ENCODE measurements at places on chromosomes 1 and 21.

DNA sequence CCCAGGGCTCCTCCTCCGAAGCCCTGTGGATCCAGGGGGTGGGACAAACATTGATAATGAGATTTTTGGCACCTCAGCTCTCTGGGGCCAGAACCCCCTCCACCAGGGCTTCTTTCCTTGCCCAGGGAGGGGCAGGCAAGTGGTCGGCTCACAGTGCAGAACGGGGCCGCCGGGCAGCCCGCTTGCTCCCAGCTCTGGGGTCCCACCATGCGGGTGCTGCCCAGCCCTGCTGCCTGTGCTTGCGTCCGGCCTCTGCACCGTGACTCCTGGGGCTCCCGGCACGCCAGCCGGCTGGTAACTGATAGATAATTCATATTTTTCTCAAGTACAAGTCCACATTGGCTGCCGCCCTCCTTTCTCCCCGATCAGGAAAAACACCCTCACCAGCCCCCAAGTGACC is 42.0 kb upstream of the CCDC27 start:
- no peak for DNase-seq

- no peak for DNase-seq
Observed at GRCh38 chr1:55640708-55641473, 425.7 kb upstream of the USP24 start.

DNA sequence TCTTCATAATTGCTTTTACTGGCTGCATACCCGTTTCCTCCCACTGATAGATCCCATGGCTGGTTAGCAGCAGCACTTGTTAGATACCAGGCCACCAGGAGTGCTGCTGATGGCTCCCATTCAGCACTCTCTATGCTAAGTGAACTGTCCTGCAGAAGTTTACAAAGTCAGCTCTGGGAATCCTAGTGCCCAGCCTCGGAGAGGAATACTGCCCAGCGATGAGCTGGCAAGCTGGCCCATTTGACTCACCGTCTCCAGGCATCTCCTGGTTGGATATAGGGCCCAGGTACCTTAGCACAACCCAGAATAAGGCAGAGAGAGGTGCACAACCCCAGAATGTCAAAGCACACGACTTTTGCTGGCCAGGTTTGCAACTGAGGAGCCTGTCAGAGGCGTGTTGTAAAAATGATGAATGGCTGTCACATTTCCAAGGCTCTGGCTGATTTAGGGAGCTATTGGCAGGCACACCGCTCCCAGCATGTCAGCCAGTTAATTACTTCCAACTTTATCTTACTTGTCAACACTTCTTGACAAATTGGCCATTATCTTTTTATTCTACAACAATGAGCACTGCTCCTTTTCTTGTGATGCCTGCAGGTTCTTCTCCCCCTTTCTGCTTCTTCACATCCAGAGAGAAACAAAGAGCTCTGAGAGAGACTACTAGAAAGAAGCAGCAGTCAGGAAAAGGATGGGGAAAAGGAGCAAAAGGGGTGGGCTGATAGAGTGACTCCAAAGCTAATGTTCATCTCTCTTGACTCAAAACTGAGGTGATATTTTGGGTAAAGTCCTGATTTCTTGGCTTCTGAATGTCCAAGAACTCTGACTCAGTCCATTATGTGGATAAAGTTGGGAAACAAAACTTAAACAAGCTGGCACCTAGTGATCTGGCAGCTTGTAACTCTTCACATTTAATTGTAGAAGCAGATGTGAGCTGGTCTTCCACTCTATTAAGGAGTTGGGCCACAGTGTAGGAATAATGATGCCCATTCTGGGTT is 10.8 kb upstream of the ANGPTL7 start:
- DNase-seq = no peak

DNA sequence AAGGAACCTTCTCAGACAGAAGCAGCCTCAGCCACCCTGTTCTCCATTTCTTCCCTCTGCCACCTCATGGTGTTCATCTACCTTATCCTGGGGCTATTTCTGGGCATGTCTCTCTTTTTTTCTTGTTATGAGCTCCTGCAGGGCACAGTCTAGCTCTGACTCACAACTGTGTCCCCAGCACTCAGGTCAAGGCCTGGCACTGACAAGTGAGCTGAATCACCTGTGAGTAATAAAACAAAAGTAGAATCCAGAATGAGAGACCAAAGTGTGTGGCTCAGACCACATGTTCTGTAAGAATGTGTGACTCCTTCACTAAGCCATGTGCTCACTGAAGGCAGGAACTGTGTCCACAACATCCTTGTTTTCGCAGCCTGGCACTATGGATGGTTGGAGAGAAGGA is 23.2 kb downstream of the C1orf94 start:
- no peak for DNase-seq

- DNase-seq = no peak
Observed at GRCh38 chr1:215667761-215668160, 100.7 kb downstream of the KCTD3 start.

DNA sequence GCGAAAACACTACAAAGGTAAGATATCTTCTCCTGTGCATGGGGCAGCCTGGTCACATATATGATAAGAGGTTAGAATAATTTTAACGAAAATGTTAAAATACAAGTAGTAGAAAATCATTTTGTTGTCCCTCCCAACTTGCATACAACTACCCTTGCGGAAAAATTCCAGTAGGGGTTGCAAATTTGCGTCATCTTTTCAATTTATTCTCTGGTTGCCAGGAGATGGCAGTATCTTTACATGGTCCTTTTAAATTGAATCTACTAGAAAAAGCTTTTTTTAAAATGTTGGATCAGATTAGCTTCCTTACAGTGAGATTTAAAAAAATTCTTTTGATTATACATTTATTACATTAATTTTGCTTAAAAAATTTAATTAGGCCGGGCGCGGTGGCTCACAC is 10.9 kb downstream of the S100PBP start:
- peak; percentile 12 for DNase-seq

DNA sequence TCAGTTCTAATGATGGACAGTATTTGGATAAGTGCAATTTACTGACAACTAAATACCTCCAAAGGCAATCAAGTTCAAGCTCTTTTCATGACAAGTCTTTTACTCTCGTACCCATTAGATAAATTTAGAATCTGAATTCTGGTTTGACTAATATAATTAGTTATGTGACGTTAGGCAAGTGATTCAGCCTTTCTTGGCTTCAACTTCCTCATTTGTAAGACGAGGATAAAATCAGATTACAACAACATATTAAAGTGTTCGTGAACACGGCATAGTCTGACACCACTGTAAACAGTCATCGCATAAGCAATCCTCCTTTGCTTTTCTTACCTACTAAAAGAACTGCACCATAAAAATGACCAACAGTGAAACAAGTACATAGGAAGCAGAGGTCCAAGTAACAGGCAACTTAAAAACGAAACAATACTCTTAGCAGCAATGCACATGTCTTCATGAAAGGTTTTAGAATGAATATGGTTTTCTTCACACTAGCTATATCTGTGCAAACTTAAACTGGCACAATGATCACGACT is 25.7 kb downstream of the COA6 start:
- no peak for DNase-seq

GRCh38 chr1:21302747-21303715 is 12.8 kb upstream of the ECE1 start:
- no peak for DNase-seq
